Esophagus mucosa (tissue), 1 donor: ENCODE measurements at places on chromosomes 3 and 15. TPM values are rescaled to one million over a fixed set of nuclear protein-coding genes. Genes with fewer than 3 reads are reported as not detected.

The TRMT10C gene
- total RNA-seq: 14.6 TPM

- no peak for ATAC-seq
These were observed 56.9 kb downstream of the CADPS start for GRCh38 chr3:62818347-62818746.

GRCh38 chr3:37640636-37641375 lies 220.9 kb upstream of the CTDSPL start:
- no peak for ATAC-seq

The ISLR gene
- total RNA-seq: 2.2 TPM

DNA sequence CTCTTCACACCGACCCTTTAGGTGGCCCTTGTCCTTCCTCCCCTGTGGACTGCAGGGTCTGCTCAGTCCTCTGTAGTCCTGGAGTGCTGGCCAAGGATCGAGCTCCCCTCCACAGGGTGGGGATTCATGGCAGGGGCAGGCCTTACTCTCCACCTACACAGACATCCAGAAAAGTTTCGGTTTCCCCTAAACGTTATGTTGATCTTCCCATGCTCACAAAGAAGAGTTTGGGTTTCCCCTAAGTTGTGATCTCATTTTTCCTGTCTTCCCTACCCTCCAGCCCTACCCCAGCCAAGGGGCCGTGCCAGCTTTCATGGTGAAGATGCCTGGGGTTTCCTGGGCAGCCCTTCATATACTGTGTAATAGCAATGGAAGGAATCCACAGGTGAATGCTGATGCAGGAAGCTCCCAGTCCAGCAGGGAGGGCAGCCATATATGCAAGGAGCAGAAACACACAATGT lies 10.3 kb downstream of the STOML1 start:
- peak; percentile 35 for ATAC-seq

DNA sequence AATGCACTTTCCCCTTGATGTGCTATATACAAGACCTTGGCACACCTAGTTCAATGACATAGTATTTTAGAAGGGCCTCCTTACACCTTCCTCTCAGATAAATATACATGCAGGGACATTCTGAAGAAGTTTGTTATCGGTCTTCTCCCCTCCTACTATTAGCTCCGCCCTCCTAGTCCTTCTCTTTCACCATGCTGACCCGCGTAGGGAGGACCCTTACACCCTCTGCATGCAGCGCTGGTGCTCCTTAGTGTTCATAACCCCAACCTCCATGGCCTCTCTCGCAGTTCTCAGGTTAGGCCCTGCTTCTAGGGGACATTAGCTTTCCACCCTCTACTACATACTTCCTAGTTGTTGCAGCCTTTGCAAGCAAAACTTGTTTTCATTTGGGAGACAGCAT lies 146.4 kb downstream of the PGPEP1L start:
- no peak for ATAC-seq

- ATAC-seq: peak; percentile 98
These were observed 32.4 kb upstream of the SACM1L start for GRCh38 chr3:45656575-45657363.

The UBL7 gene
- total RNA-seq: 28.2 TPM

GRCh38 chr15:101127506-101128076 lies 124.3 kb downstream of the CHSY1 start:
- peak; percentile 69 for ATAC-seq

- ATAC-seq: peak; percentile 49
These were observed 36.8 kb downstream of the TMEM40 start for GRCh38 chr3:12722226-12722625.

- no peak for ATAC-seq
These were observed 50.4 kb upstream of the TRA2B start for GRCh38 chr3:185988080-185988815.

The DUSP7 gene
- total RNA-seq: 62.6 TPM

DNA sequence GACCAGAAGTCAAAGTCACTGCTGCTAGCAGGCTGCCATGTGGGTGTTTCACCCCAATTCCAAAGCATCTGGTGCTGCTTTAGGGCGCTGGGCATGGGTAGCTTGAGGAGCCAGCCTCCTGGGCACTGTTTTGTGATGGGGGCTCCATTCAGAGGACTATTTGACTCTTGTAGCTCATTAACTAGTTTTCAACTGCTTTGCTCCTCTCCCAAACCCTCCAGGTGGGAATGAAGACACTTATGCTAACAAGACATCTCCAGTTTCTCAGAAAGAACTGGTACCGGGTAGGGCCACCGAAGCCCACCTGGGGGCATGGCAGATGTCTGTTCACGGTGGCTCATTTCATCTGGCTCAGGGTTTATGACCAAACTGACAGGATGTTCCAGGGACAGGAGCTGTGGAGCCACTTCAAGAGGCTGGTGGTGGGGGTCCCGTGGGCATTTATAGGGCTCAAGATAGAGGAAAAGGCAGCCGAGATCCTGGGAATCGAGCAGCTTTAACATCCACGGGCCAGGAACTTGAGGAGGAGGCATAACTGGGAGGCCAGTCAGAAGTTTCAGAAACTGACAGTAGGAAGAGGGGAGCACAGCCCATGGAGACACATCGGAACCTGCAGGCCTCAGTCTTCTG lies 17.7 kb downstream of the AMOTL2 start:
- ATAC-seq: no peak

DNA sequence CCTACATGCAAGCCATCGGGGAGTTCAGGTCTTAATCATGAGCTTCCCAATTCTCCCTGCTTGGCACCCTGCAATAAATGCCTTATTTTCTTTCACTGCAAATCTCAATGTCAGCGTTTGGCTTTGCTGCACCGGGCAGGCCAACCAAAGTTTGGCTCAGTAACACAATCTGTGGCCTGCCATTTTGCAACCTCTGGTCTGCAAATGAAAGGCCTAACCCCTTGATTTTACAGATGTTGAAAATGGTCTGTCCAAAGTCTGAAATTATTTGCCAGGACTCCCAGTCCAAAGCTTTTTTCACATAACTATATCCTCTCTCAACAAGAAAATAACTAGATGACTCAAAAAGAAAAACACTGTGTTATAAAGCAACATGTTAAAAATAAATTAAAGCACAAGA lies 34.0 kb upstream of the LEKR1 start:
- ATAC-seq: no peak
